ENCODE measurements at places on chromosomes 4 and X. TPM values are rescaled to one million over a fixed set of nuclear protein-coding genes. Genes with fewer than 3 reads are reported as not detected.

FABP2 gene
- total RNA-seq, result not detected

LDB2 gene
- not detected for total RNA-seq

NLGN4X gene
- total RNA-seq, result not detected

ZNF141 gene
- total RNA-seq, result 1.9 TPM

BEX2 gene
- total RNA-seq, result 13.8 TPM

GDPD2 gene
- not detected for total RNA-seq

SCRG1 gene
- not detected for total RNA-seq

NLGN3 gene
- not detected for total RNA-seq

PFKFB1 gene
- not detected for total RNA-seq

RHOXF2 gene
- not detected for total RNA-seq

PHEX gene
- 1.2 TPM for total RNA-seq

CXorf49B gene
- not detected for total RNA-seq

AFF2 gene
- total RNA-seq, result not detected

KIAA1210 gene
- total RNA-seq, result not detected

SLITRK4 gene
- total RNA-seq, result not detected

GRIA3 gene
- 2.0 TPM for total RNA-seq

IL15 gene
- total RNA-seq, result 0.15 TPM

TNMD gene
- not detected for total RNA-seq

P2RY4 gene
- total RNA-seq, result not detected

OPN1MW3 gene
- not detected for total RNA-seq

SRPX2 gene
- total RNA-seq, result 4.1 TPM

PLP1 gene
- not detected for total RNA-seq

MAGED2 gene
- total RNA-seq, result 111 TPM

MCTS1 gene
- total RNA-seq, result 61.2 TPM

CXCR3 gene
- not detected for total RNA-seq

SLBP gene
- total RNA-seq, result 80.0 TPM

EOLA2 gene
- total RNA-seq, result 26.6 TPM

KLHL13 gene
- 5.1 TPM for total RNA-seq

RHOXF1 gene
- not detected for total RNA-seq

LGI2 gene
- total RNA-seq, result not detected

FAM9C gene
- total RNA-seq, result not detected

PLAC1 gene
- 1.2 TPM for total RNA-seq

BEX1 gene
- 0.31 TPM for total RNA-seq

All from hair follicular keratinocyte (primary cell).